ENCODE measurements at places on chromosomes 1 and 21.

DNA sequence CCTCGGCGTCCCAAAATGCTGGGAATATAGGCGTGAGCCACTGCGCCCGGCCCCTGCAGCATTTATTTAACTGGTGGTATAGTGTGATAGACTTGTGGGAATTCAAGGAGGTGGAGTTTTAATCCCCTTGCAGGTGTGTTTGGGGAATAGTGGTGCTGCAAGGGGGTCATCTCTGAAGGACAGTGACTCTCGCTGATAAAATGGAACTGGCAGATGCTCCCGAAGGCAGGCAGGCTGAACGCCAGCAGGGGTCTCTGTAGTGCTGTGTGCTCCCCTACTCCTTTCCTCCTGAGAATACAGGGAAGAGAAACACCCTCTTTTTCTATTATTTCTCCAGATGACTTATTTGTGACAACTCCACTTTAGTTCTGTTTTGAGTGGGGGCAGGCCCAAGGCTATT is 4.0 kb downstream of the OSCP1 start:
- no peak for DNase-seq

DNA sequence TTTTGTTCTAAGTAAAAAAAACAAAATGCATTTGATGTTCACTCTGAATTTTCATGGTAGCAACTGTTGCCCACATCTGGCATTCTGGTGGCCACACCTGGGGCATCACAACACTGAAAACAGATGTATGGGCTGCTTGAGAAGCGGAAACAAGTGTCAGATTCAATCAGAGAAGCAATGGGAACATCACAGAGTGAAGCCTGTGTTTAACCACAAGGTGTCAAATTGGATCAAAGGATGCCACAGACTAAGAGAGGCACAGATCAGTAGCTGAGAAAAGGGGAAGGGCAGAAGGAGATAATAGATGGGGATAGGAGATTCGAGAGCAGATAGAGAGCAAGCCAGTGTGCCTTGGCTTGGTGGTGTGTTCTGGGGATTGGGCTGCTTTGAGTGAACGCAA is 49.8 kb upstream of the MTF2 start:
- no peak for DNase-seq

- DNase-seq: no peak
Observed at GRCh38 chr1:114003431-114003830, 24.2 kb downstream of the OLFML3 start.

GRCh38 chr1:64042331-64043100 is 160.9 kb upstream of the UBE2U start:
- DNase-seq: no peak

DNA sequence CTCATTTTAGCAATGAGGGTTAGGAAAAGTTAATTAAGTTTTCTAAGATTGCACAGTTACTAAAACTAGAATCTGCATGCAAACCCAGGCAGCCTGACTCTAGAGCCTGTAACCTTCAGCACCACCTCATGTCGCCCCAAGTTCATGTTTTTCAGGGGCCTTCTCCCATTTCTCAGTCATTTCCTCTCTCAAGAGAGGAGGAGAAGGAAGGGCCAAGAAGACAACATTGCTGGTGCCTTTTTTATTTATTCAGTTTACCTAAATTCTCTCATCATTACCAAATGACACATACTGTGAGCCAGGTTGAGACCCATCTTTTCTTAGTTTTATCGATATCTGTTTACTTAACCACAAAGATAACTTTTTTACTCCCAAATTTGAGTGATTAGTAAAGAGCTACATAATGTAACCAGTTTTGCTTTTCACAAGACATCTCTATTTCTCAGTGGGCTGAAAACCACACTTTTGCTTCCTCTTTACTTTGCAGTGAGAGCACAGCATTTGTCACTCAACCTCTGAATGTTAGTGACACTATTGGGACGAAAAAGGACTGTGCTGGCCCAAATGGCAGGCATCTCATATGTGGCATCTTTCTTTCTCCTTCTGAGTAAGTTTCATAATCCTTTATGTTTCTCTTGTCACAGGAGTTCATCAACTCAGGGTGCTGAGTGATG is at the start of gene CD101:
Gene CD101 (plus strand): TSS at position 507 of the 674 bp plus-strand sequence. CDS start 58 bp downstream, at position 565.
- DNase-seq: no peak

DNA sequence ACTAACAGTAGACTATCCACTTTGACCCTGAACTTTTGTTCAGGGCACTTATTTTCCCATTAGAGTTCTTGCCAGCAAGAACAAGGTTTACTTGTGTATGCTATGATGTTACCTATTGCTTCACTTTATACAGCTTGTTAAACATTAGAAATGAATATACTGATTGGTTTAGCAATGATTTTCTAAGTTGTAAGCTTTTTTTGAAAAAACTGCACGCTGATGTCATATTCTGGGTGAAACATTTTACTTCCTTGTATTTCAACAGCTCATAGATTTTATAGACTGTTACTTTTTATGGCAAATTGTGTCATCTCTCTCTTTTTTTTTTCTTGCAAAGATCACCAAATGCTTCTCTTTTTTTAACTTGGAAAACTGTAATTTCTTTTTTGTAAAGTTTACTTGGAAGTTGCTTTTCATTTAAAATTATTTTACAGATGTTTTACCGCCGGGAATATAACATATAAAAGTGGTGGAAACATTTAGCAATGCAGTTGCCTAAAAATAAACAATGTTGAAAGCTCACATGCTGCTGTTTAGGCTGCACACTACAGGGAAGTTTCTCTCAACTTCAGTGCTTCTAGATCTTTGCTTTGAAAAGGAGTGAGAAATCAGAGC is 215.3 kb upstream of the NFIA start:
- no peak for DNase-seq

GRCh38 chr1:97041026-97041425 is 319.4 kb downstream of the PTBP2 start:
- DNase-seq: no peak

DNA sequence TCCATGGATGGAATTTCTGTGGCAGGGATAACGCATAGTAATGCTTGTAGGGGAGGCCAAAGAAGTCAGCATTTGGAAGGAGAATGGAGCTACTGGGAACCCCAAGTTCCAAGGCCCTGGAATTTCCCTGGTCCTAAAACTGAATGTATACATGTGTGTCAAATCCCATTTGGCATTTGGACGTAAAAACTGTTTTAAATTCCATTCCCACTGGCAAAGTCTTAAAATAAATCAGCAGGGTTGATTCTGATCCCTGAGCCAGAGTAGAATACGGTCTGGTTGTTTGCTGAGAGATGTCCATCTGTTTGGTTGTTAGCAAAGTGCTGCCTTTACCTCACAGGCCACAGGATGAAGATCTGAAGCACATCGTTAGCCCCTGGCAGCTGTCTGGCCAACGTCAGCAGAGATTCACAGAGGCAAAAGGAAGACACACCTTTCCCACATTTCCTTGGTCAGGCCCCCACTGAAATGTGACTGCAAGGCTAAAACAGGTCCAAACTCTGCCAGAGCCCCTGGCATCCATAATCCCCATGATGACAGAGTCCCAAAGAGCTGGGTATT is 62.2 kb downstream of the GORAB start:
- no peak for DNase-seq

GRCh38 chr1:224081604-224082003 is 32.3 kb upstream of the FBXO28 start:
- no peak for DNase-seq

DNA sequence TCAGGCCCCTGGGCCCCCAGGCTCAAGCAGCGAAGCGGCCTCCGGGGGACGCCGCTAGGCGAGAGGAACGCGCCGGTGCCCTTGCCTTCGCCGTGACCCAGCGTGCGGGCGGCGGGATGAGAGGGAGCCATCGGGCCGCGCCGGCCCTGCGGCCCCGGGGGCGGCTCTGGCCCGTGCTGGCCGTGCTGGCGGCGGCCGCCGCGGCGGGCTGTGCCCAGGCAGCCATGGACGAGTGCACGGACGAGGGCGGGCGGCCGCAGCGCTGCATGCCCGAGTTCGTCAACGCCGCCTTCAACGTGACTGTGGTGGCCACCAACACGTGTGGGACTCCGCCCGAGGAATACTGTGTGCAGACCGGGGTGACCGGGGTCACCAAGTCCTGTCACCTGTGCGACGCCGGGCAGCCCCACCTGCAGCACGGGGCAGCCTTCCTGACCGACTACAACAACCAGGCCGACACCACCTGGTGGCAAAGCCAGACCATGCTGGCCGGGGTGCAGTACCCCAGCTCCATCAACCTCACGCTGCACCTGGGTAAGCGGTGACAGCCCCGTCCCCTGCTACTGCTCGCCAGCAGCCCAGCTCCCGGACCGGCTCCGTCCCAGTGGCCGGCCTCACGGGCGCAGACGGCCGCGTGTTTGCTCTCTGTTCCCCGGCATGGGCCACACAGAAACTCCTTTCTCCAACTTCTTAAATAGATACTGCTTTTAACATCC is 539 bp downstream of the LAMC1 start:
- DNase-seq: no peak
